ENCODE measurements at places on chromosomes 6 and 20. TPM values are rescaled to one million over a fixed set of nuclear protein-coding genes. Genes with fewer than 3 reads are reported as not detected.

DNA sequence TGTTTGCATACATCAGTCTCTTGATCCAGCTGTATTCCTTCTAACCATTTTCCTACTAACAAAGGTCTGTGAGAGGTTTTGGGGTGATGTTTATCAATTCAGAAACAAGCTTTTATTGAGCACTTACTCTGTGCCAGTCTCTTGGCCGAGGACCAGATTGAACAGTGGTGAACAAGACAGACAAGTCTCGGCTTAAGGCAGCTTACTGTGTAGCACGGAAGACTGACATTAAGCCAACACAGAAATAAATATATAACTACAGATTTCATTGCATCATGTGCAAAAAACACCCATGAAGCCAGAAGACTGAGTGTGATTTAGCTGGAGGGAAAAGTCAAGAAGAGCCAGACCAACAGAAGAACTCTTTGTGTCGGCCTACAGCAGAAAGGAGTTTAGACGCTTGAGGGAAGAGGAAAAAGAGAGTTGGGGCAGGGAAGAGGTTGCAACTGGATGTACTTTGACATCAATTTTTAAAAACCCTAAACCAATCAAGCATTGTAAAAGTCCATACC lies 549.6 kb upstream of the CITED2 start:
- no peak overlapping the region for H3K27ac ChIP-seq
- H3K4me3 ChIP-seq, result no peak overlapping the region
- no peaks in the 10 kb centered on the region for H3K4me1 ChIP-seq
- no peaks in the 10 kb centered on the region for H3K27me3 ChIP-seq
- DNase-seq, result no peak

- H3K4me1 ChIP-seq, result peaks cover 13% of the 10 kb centered on the region
- no peak overlapping the region for H3K27ac ChIP-seq
- H3K36me3 ChIP-seq, result peaks cover 7% of the 10 kb centered on the region
- no peaks in the 10 kb centered on the region for H3K27me3 ChIP-seq
- DNase-seq, result no peak
Observed at GRCh38 chr6:167957626-167958025, 39.8 kb upstream of the KIF25 start.

- H3K4me1 ChIP-seq, result no peaks in the 10 kb centered on the region
- no peak overlapping the region for H3K27ac ChIP-seq
- H3K36me3 ChIP-seq, result no peaks in the 10 kb centered on the region
- no peak overlapping the region for H3K4me3 ChIP-seq
- no peak for DNase-seq
- H3K27me3 ChIP-seq, result no peaks in the 10 kb centered on the region
Observed at GRCh38 chr20:41862476-41862875, 244.3 kb upstream of the CHD6 start.

GCNT2 gene
- total RNA-seq, result 3.3 TPM

DNA sequence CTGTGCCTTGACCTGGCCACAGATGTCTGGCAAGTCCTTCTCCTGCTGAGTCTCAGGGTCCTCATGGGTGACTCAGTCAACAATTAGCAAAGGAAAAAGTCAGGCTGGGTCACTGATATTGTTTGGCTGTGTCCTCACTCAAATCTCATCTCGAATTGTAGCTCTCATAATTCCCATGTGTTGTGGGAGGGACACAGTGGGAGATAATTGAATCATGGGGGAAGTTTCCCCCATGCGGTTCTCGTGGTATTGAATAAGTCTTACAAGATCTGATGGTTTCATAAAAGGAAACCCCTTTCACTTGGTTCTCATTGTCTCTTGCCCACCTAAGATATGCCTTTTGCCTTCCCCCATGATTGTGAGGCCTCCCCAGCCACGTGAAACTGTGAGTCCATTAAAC lies 45.7 kb downstream of the PREX1 start:
- H3K27me3 ChIP-seq, result no peaks in the 10 kb centered on the region

HSPA1A gene
- total RNA-seq, result 315 TPM

SLPI gene
- 306 TPM for total RNA-seq

DNA sequence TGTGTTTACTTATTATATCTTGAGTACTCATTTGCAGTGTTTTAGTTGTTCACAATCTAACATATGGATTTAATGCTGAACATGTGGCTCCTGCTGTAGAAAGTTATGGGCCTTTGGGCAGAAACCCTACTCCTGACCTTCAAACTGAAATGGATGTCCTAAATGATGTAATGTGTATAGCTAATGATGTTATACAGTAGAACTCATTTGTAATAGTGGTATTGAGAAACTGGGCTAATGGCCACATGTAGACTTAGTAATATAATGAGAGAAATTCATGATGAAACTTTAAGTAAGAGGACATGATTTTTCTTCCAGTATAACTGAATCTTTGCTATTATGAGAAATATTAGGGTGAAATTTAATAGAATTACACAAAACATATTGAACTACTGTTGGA lies 121.3 kb upstream of the PTPRK start:
- no peak overlapping the region for H3K4me3 ChIP-seq
- H3K27ac ChIP-seq, result no peak overlapping the region
- H3K36me3 ChIP-seq, result no peaks in the 10 kb centered on the region

- H3K36me3 ChIP-seq, result no peaks in the 10 kb centered on the region
- H3K27me3 ChIP-seq, result no peaks in the 10 kb centered on the region
- no peak for DNase-seq
Observed at GRCh38 chr20:3932277-3932676, 43.1 kb downstream of the PANK2 start.

DNA sequence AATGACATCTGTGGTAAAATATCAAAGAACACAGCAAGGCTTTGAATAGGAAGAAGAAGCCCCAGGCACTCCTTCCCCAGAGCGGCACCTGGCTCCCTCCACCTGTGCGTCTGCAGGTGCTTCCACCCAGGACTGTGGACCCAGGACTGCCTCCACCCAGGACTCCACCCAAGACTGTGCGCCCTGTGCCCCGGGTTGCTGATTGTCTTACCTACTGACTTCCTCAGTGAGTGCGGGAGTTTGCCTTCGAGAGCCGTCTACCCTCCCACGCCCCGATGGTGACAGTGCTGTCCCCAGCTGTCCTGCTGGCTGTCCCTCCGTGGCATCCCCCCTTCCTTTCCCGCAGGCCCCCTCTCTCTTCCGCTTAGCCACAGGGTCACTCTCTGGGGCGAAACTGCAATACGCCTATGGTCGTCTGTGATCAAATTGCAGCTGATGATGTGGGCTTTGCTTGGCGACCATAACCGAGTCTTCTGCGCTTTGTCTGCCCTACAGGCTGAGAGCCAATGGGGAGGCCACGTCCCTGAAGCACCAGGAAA lies 52.1 kb downstream of the IRF4 start:
- no peak overlapping the region for H3K4me3 ChIP-seq
- no peak for DNase-seq
- H3K27me3 ChIP-seq, result no peaks in the 10 kb centered on the region
- no peaks in the 10 kb centered on the region for H3K4me1 ChIP-seq
- H3K36me3 ChIP-seq, result no peaks in the 10 kb centered on the region
- H3K27ac ChIP-seq, result no peak overlapping the region

All from right atrium auricular region (tissue), 2 donors.